Upper lobe of right lung (tissue), 1 donor: ENCODE measurements at places on chromosomes 7 and 10.

GRCh38 chr7:102322202-102322715 is 34.0 kb downstream of the SPDYE6 start:
- DNase-seq: peak; percentile 31

GRCh38 chr10:19974138-19974537 is 157.9 kb downstream of the PLXDC2 start:
- no peak for DNase-seq

GRCh38 chr10:52212802-52213201 is 101.3 kb upstream of the DKK1 start:
- no peak for DNase-seq

- no peak for DNase-seq
Observed at GRCh38 chr10:61140765-61141392, 196.9 kb upstream of the RHOBTB1 start.

- DNase-seq: no peak
Observed at GRCh38 chr10:90604636-90605035, 253.2 kb downstream of the HTR7 start.

DNA sequence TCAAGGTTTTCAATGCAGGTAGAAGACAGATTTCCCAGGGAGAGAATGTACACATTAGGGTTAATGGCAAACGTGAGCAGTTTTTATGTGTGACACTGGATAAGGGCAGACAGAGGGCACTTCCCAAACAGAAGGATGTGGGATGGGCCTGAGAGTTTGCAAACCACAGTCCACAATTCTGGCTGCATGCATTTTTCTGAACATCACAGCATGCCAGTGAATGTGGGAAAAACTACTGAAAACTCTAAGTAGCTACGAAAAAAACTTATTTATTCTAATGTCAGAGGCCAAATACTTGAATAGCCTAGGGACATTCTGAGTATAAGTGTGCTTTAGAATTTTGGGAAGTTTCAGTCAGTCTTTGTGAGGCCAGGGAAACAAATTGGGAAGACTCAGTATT is 145.9 kb downstream of the NRCAM start:
- DNase-seq: no peak

GRCh38 chr7:124692425-124692824 is 73.2 kb downstream of the GPR37 start:
- DNase-seq: no peak

DNA sequence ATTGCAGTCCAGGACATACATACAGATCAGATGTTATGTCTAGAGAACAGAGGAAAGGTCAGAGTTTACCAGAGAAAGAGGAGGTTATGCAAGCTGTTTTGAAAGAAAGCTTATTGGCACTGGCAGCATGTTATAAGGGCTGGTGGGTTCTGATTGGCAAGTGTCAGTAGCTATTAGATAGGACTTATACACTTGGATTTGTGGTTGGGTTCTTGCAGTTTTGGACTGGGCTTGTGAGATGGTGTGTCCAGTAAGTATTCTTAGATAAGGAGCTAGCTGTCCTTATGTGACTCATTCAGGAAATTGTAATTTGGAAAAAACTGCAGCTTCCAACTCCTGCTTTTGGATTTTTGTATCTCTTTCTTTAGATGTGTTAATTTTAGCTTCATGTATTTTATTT is 130.7 kb upstream of the NAMPT start:
- no peak for DNase-seq

DNA sequence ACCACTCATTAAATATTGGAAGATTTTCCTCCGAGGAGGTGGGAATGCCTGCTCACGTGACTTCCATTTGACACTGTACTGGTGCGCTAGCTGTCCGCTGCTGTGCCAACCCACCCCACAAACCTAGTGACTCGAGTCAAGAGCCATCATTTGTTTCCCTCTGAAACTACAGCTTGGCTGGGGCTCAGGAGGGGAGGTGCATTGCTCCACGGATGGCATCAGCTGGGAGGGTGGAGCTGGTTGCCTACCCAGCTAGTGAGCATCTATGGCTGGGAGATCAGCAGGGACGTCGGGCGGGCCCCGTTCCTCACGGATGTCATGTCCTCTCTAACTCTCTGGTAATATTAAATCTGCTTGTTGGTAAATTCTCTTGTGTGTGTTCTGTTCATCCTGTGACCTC is 9.5 kb upstream of the FOXL3 start:
- DNase-seq: no peak

DNA sequence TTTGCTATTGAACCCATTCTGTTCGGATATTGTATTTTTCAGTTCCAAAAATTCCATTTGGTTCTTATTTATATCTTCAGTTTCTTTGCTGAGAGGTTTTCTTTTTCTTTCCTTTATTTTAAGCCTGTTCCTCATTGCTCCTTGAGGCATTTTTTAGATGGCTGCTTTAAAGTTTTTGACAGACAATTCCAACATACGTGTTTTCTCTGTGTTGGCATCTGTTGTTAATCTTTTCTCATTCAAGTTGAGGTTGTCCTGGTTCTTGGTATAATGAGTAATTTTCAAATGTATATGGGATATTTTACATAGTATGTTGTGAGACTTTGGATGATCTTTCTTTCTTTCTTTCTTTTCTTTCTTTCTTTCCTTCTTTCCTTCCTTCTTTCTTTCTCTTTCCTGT is 1078.0 kb upstream of the CELF2 start:
- DNase-seq: no peak

DNA sequence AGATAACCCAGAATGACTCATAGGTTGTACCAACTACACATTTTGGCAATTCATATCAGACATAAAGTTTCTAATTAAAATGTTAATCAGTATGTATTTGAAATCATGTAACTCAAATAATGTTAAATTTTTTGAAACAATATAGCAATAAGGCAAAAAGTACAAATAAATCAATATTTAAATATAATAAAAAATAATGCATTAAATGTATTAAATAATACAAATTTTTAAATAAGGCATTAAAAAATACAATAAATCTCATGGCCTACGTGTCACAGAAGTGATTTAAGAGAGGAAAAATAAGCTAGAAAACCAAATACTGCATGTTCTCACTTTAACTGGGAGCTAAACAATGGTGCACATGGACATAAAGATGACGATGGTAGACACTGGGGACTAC is 9.1 kb downstream of the PON2 start:
- no peak for DNase-seq

DNA sequence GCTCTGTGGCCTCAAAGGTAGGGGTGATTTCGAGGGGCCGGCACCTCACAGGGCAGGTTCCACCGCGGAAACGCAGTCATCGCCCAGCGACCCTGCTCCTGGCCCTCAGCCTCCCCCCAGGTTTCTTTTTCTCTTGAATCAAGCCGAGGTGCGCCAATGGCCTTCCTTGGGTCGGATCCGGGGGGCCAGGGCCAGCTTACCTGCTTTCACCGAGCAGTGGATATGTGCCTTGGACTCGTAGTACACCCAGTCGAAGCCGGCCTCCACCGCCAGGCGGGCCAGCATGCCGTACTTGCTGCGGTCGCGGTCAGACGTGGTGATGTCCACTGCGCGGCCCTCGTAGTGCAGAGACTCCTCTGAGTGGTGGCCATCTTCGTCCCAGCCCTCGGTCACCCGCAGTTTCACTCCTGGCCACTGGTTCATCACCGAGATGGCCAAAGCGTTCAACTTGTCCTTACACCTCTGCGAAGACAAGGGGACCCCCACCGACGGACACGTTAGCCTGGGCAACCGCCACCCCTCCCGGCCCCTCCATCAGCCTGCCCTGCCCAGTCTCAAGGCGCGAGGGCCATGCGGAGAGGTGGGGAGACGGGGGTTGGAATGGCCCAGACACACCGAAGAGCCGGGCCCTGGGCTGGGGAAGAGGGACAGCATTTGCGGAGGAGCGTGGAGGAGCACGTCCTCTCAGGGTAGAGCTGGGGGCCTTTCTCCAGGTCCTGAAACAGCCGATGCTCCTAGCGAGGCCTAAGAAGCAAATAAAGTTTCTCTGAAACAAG is 6.0 kb downstream of the SHH start:
- DNase-seq: no peak

- DNase-seq: no peak
Observed at GRCh38 chr10:102738692-102739121, 5.0 kb upstream of the WBP1L start.
